ENCODE measurements at places on chromosomes 3 and 15. TPM values are rescaled to one million over a fixed set of nuclear protein-coding genes. Genes with fewer than 3 reads are reported as not detected.

Gene C3orf20
- total RNA-seq = not detected

Gene TMEM45A
- 17.2 TPM for total RNA-seq

Gene MAP1A
- 7.1 TPM for total RNA-seq

Gene CEP19
- total RNA-seq = 2.2 TPM

DNA sequence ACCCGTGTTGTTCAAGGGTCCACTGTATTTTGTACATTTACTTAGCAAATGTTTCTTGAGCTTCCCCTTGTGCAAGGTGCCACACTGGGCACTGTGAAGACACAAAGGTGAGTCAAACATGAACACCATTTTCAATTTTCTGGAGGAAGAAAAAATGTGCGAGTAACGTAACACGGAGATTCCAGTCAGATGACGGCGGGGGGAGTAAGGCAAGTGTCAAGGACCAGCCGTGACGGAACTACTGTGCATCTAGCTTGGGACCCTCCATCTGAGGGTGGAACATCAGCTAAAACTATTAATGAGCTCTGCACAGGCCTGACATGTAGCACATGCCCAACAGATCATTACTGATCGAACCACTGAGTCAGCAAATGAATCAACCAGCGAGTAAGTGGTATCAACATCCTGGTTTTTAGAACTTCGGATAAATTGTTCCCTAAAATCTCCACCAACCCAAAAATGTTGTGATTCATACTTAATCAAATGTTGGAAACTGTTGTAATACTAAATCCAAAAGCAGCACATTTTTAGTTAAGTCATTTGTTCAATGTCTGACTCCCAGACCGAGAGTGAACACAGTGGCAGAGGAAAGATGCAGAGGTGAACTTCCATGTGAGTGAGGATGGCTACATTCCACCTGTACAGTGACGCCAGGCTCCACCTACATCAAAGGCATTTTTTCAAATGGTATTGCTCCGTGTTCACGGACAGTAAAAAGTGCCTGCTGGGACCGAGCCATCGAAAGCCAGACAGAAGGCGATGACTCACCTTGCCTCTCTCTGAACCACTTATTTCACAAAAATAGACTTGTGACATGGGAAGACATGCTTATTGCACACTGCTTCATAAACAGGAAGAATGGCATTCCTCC, 172.2 kb downstream of the ATP10A start:
- no peak overlapping the region for H3K27ac ChIP-seq
- H3K27me3 ChIP-seq = no peaks in the 10 kb centered on the region
- H3K4me3 ChIP-seq = no peak overlapping the region
- H3K4me1 ChIP-seq = no peaks in the 10 kb centered on the region

DNA sequence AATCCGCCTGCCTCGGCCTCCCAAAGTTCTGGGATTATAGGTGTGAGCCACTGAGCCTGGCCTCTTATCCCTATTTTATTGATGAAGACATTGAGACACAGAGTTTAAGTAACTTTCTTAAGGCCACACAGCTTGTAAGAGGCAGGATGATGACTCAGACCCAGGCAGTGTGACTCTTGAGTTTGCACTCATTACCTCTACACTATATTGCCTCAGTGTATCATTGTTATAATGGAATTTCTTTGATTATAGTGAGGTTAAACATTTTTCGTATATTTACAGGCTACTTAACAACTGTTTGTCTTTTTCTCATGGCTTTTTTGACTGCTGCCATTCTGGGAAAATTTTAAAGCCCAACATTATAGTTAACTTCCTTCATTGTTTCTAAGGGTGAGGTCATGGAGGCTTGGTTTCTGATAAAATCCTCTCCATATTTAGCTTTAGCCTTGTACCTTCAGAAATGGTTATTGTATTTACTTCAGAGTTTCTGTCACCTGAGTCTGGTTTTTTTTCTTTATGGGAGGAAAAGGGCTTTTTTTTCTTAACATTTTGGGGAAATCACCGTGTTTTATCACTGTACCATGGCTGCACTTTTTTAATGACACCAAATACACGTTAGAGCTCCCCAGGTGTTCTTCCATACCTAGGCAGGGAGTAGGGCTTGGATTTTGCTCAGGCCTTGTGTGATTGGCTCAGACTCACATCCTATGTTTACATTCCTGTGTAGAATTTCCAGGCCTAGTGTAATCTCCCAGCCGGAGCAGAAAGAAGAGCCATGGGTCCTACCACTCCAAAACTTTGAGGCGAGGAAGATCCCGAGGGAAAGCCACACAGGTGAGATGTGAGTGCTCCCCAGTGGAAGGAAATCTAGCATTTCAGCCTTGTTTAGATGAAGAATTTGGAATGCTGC, 6.3 kb downstream of the ZNF774 start:
- H3K4me1 ChIP-seq = peaks cover 17% of the 10 kb centered on the region
- H3K27me3 ChIP-seq = no peaks in the 10 kb centered on the region
- no peaks in the 10 kb centered on the region for H3K36me3 ChIP-seq
- H3K27ac ChIP-seq = no peak overlapping the region
- H3K4me3 ChIP-seq = no peak overlapping the region

- no peaks in the 10 kb centered on the region for H3K27me3 ChIP-seq
- no peak overlapping the region for H3K27ac ChIP-seq
- H3K4me3 ChIP-seq = no peak overlapping the region
- no peaks in the 10 kb centered on the region for H3K36me3 ChIP-seq
Measured at GRCh38 chr3:189317911-189318310, 146.1 kb downstream of the TPRG1 start.
